Vagina (tissue), 2 donors: ENCODE measurements at places on chromosomes 7 and 10. TPM values are rescaled to one million over a fixed set of nuclear protein-coding genes. Genes with fewer than 3 reads are reported as not detected.
A peak's percentile ranks its signal among the peaks of the same experiment; 100 is the strongest.

- peaks cover 6% of the 10 kb centered on the region for H3K4me1 ChIP-seq
- H3K4me3 ChIP-seq: no peak overlapping the region
- H3K36me3 ChIP-seq: no peaks in the 10 kb centered on the region
- no peaks in the 10 kb centered on the region for H3K27me3 ChIP-seq
Observed at GRCh38 chr10:19730907-19731217, 85.4 kb upstream of the PLXDC2 start.

- H3K4me1 ChIP-seq: peaks cover 39% of the 10 kb centered on the region
- no peak for DNase-seq
- no peaks in the 10 kb centered on the region for H3K36me3 ChIP-seq
- H3K27ac ChIP-seq: peak overlapping the region; percentile 77
- H3K27me3 ChIP-seq: no peaks in the 10 kb centered on the region
Observed at GRCh38 chr7:100466653-100467605, 2.9 kb upstream of the SPACDR start.

GRCh38 chr10:76302481-76302880, 871.1 kb downstream of the LRMDA start:
- H3K27me3 ChIP-seq: no peaks in the 10 kb centered on the region
- no peak overlapping the region for H3K4me3 ChIP-seq
- no peak overlapping the region for H3K27ac ChIP-seq
- DNase-seq: no peak
- no peaks in the 10 kb centered on the region for H3K4me1 ChIP-seq
- H3K36me3 ChIP-seq: no peaks in the 10 kb centered on the region

GRCh38 chr7:69778138-69778537, 179.9 kb downstream of the AUTS2 start:
- H3K27ac ChIP-seq: no peak overlapping the region
- no peaks in the 10 kb centered on the region for H3K27me3 ChIP-seq
- no peak overlapping the region for H3K4me3 ChIP-seq
- DNase-seq: no peak

DNA sequence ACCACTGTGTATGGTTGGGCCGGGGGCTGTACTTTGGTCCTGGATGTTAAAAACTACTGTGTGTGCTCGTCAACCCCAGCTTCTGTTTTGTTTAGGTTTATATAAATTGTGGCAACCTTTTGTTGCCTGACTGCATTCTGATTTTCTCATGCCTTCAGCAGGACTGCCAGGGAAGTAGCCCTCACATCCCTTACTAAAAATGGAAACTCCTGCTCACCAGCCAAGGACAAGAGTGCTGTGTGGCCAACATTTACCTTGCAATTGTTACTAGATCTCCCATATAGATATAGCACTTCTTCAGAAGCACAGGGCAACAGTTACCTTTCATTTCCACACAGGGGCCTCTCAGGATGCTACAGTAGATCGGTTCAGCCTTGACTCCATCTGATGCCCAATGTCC, 174.4 kb downstream of the TAX1BP1 start:
- no peak for DNase-seq
- peaks cover 28% of the 10 kb centered on the region for H3K4me1 ChIP-seq
- no peaks in the 10 kb centered on the region for H3K36me3 ChIP-seq

DNA sequence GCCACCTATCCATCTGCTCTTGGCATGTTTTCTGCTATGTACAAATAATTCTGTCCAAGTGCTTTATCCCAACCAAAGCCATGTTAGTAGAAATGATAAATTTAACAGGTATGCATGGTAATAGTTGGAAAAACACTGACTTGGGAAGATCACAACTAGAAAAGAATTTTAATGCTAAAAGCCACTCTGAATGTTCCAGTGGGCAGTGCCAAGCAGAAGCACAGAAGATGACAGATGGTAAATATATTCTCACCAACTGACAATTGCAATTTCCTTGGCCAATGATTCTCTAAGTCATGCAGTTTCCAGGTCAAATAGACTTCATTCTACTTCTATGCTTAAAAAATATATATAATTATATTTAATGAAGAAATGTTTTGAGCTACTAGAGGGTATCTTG, 83.6 kb upstream of the SEMA3C start:
- H3K4me3 ChIP-seq: no peak overlapping the region
- H3K36me3 ChIP-seq: no peaks in the 10 kb centered on the region
- no peak for DNase-seq
- peaks cover 19% of the 10 kb centered on the region for H3K4me1 ChIP-seq

DNA sequence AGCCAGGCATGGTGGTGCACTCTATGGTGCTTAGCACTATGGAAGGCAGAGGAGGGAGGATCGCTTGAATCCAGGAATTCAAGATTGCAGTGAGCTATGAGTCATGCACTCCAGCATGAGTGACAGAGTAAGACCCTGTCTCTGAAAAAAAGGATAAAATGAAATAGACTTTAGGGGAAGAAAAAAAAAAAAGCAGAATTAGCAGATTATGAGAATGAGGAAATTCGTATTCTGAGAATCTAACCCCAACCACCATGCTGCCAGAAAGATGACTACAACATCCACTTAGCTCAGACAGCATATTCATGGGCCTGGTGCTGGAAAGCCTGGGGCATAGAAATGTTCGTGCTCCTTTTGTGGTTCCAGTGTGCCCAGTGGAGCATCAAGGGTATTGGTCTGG, 63.3 kb downstream of the TMEM26 start:
- no peaks in the 10 kb centered on the region for H3K27me3 ChIP-seq
- H3K4me3 ChIP-seq: no peak overlapping the region
- no peaks in the 10 kb centered on the region for H3K4me1 ChIP-seq

GRCh38 chr10:124745673-124746072, 1.5 kb upstream of the FAM53B start:
- no peaks in the 10 kb centered on the region for H3K27me3 ChIP-seq
- DNase-seq: no peak
- H3K4me3 ChIP-seq: no peak overlapping the region
- H3K36me3 ChIP-seq: no peaks in the 10 kb centered on the region

- peak overlapping the region; percentile 92 for H3K4me3 ChIP-seq
- peak overlapping the region; percentile 89 for H3K27ac ChIP-seq
- H3K27me3 ChIP-seq: no peaks in the 10 kb centered on the region
- DNase-seq: no peak
Observed at GRCh38 chr7:133253519-133253875, 619 bp downstream of the EXOC4 start.

DNA sequence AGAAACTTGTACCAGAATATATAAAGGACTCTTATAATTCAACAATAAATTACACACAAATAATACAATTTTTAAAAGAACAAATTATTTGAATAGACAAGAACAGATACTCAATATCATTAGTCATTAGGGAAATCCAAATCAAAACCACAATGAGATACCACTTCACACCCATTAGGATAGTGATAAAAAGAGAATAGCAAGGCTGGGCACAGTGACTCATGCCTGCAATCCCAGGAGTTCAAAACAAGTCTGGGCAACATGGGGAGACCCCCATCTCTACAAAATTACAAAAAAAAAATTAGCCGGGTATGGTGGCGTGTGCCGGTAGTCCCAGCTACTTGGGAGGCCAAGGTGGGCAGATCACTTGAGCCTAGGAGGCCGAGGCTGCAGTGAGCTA, 52.2 kb upstream of the KCNIP2 start:
- no peaks in the 10 kb centered on the region for H3K4me1 ChIP-seq
- H3K36me3 ChIP-seq: no peaks in the 10 kb centered on the region
- no peaks in the 10 kb centered on the region for H3K27me3 ChIP-seq
- no peak overlapping the region for H3K4me3 ChIP-seq

- DNase-seq: no peak
- H3K4me3 ChIP-seq: no peak overlapping the region
- H3K27me3 ChIP-seq: no peaks in the 10 kb centered on the region
- peak overlapping the region; percentile 74 for H3K27ac ChIP-seq
- peaks cover 52% of the 10 kb centered on the region for H3K36me3 ChIP-seq
Observed at GRCh38 chr10:79123547-79123963, 54.8 kb downstream of the ZMIZ1 start.

DNA sequence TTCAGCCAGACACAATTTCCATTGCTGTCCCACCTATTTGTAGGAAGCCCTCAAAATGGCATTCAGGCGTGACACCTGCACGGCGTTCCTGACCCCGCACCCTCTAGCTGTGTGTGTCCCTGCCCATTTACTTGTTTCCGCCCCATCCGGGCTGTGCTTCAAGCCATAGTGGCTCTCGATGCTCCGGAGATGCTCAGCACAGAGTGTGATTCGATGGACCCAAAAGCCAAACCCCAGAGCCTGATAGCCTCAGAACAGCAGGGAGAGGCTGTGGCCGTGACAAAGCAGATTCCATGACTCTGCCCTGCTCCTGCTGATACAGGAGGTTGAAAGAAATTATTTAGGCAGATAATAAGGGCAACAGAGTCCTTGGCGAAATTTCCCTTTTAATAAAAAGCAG, 13.4 kb downstream of the BUD31 start:
- no peak for DNase-seq
- no peak overlapping the region for H3K27ac ChIP-seq
- H3K36me3 ChIP-seq: peaks cover 70% of the 10 kb centered on the region
- no peaks in the 10 kb centered on the region for H3K4me1 ChIP-seq
- H3K4me3 ChIP-seq: no peak overlapping the region

- no peaks in the 10 kb centered on the region for H3K36me3 ChIP-seq
- H3K27me3 ChIP-seq: no peaks in the 10 kb centered on the region
- no peaks in the 10 kb centered on the region for H3K4me1 ChIP-seq
- DNase-seq: no peak
- H3K27ac ChIP-seq: no peak overlapping the region
Observed at GRCh38 chr7:26449175-26450165, 157.8 kb downstream of the SNX10 start.

GRCh38 chr10:67853512-67853911, 15.5 kb upstream of the DNAJC12 start:
- H3K27me3 ChIP-seq: no peaks in the 10 kb centered on the region
- H3K27ac ChIP-seq: no peak overlapping the region

- H3K4me1 ChIP-seq: peaks cover 3% of the 10 kb centered on the region
- H3K27ac ChIP-seq: no peak overlapping the region
- no peaks in the 10 kb centered on the region for H3K27me3 ChIP-seq
- no peak for DNase-seq
- no peak overlapping the region for H3K4me3 ChIP-seq
Observed at GRCh38 chr10:114653926-114654325, 4.1 kb downstream of the ABLIM1 start.

DNA sequence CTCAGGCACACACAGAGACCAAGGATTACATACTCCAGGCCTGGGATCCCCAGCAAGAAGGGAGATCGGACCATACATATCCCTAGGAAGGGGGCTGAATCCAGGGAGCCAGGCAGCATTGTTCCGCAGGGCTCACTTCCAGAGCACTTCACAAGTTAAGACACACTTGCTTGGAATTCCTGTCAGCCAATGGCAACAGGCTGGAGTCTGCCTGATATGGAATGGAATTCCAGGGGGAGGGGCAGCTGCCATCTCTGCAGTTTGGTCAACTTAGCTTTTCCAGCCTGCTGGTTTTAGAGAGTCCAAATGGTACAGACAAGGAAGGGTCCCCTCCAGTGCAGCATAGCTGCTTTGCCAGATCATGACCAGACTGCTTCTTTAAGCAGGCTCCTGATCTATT, 290.0 kb upstream of the GLI3 start:
- no peaks in the 10 kb centered on the region for H3K4me1 ChIP-seq
- H3K27me3 ChIP-seq: no peaks in the 10 kb centered on the region
- H3K36me3 ChIP-seq: no peaks in the 10 kb centered on the region
- H3K27ac ChIP-seq: no peak overlapping the region
- no peak for DNase-seq

GRCh38 chr10:6364893-6365292, 162.2 kb downstream of the PFKFB3 start:
- H3K4me1 ChIP-seq: no peaks in the 10 kb centered on the region
- DNase-seq: no peak
- H3K4me3 ChIP-seq: no peak overlapping the region
- H3K36me3 ChIP-seq: no peaks in the 10 kb centered on the region

GRCh38 chr7:6545398-6546126, 5.7 kb downstream of the GRID2IP start:
- no peak overlapping the region for H3K27ac ChIP-seq
- no peak for DNase-seq
- no peaks in the 10 kb centered on the region for H3K27me3 ChIP-seq
- H3K36me3 ChIP-seq: no peaks in the 10 kb centered on the region

- H3K4me1 ChIP-seq: no peaks in the 10 kb centered on the region
- no peaks in the 10 kb centered on the region for H3K36me3 ChIP-seq
- no peaks in the 10 kb centered on the region for H3K27me3 ChIP-seq
Observed at GRCh38 chr10:96645191-96645721, 58.4 kb upstream of the TM9SF3 start.

DNA sequence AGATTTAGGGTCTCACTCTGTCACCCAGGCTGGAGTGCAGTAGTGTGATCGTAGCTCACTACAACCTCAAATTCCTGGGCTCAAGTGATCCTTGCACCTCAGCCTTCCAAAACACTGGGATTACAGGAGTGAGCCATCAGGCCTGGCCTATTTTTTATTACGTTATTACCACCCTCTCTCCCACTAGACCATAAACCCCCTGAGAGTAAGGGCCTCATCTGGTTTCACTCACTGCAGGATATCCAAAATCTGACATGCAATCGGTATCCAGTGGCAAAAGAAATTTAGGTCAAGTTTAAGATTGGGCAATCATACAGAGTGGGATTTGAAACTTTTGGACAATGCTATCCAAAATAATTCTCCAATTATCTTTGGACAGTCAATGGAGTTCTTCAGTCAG, 117.0 kb upstream of the NEBL start:
- no peaks in the 10 kb centered on the region for H3K36me3 ChIP-seq
- no peak overlapping the region for H3K4me3 ChIP-seq
- no peak for DNase-seq
- no peaks in the 10 kb centered on the region for H3K4me1 ChIP-seq
- H3K27me3 ChIP-seq: no peaks in the 10 kb centered on the region
- no peak overlapping the region for H3K27ac ChIP-seq

DNA sequence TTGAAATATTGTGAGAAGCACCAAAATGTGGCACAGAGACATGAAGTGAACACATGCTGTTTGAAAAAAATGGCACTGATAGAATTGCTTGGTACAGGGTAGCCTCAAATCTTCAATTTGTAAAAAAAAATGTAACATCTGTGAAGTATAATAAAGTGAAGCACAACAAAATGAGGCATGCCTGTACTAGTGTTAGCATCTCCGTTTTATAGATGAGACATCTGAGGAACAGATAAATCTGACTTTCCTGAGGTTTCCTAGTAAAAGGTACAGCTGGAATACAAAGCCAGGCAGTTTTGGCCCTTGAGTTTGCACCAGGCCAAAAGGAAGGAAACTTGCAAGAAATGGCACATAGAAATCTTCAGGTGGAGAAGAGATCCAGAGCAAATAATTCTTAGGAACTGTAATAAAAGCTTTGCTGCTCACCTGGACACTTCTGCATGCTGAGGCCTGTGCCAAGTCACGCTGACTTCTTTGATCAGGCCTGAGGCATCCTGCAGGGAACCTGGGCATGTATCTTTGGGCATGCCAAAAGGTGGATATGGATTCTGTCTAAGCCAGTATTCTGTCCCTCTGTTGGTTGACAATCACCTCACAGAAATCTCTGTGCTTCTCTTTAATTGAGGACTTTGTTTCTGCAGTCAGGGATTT, 251.5 kb upstream of the PLPP4 start:
- no peaks in the 10 kb centered on the region for H3K36me3 ChIP-seq
- no peak for DNase-seq
- peaks cover 5% of the 10 kb centered on the region for H3K4me1 ChIP-seq
- H3K27ac ChIP-seq: no peak overlapping the region
- H3K4me3 ChIP-seq: no peak overlapping the region
- no peaks in the 10 kb centered on the region for H3K27me3 ChIP-seq

Gene PKD1L1
- 0.49 TPM for total RNA-seq

Gene C10orf62
- not detected for total RNA-seq

Gene IMPDH1
- total RNA-seq: 52.3 TPM

Gene SPDYE2
- not detected for total RNA-seq

Gene NKX1-2
- 0.98 TPM for total RNA-seq

Gene ANKRD61
- not detected for total RNA-seq

Gene MBL2
- total RNA-seq: not detected

Gene KLF14
- total RNA-seq: not detected

Gene TAF5
- 4.4 TPM for total RNA-seq

Gene PURB
- 19.2 TPM for total RNA-seq

Gene PTEN
- 121 TPM for total RNA-seq
